A549 treated with DMSO at 1 μM for 4 hours (cell line): ENCODE measurements at places on chromosomes 3 and 15. TPM values are rescaled to one million over a fixed set of nuclear protein-coding genes. Genes with fewer than 3 reads are reported as not detected.

Gene PAK6
- total RNA-seq = 0.14 to 0.56 TPM (median 0.31 TPM) in 5 replicates

Gene ADCY5
- 0.31 to 0.63 TPM (median 0.46 TPM) in 5 replicates for total RNA-seq

Gene RAB6B
- 1.5 to 2.4 TPM (median 1.7 TPM) in 5 replicates for total RNA-seq

Gene IL17RC
- 13.6 to 15.7 TPM (median 15.2 TPM) in 5 replicates for total RNA-seq

Gene SCN11A
- 0.01 TPM in 1 of 5 replicates, not detected in the others for total RNA-seq

Gene THPO
- not detected in 5 replicates for total RNA-seq

Gene KIAA1143
- 9.0 to 19.0 TPM (median 16.4 TPM) in 5 replicates for total RNA-seq

Gene PRR20G
- total RNA-seq = 0.07 to 0.15 TPM in 2 of 5 replicates, not detected in the others

Gene CMC1
- total RNA-seq = 43.2 to 51.9 TPM (median 50.8 TPM) in 5 replicates

Gene CHRFAM7A
- 4.6 to 7.2 TPM (median 5.1 TPM) in 5 replicates for total RNA-seq
